ENCODE measurements at places on chromosomes 7 and 10.

GRCh38 chr7:84654273-84654672 lies 459.7 kb upstream of the SEMA3A start:
- no peak for DNase-seq

DNA sequence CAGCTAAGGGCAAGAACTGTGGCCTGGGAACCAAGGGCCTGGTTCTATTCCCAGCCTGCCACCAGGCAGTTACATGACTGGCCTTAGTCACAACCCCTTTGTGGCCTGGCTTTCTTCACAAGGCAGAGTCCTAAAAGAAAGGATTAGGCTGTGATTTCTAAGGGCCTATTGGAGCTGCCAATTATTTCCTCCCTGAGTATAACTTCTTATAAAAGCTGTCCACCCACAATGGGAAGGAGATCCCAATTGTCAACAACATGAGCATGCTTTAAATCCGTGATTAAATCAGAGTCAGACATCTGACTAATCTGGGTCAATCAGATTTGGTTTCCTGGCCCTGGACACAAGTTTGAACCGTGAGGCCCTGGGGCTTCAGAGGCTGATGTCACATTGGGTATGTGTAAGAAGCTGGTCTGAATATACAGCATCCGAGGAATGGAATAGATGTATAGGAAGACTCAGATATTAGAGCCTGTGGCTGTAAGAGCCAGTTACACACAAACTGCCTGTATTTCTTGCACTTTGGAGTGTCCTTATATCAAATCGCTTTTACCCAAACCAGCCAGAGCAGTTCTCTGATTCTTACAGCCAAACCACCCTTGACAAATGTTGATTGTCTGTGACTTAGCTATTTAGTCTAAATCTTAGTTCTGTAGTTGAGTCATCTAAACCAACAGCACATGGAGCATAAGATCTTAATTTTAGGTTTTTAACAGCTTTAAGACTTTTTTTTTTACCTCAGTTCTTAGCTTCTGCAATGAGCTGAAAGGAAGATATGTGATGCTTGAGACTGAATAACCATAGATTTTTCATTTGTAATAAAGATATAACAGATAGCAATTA lies 61.3 kb downstream of the ABCB4 start:
- no peak for DNase-seq

- no peak for DNase-seq
These were observed 1.3 kb upstream of the GRK5 start for GRCh38 chr10:119205894-119206602.

- peak; percentile 95 for DNase-seq
These were observed at the start of the genes ECD and FAM149B1 for GRCh38 chr10:73167783-73168464. Gene ECD (minus strand): TSS chr10:73168008. CDS start chr10:73163937, 4,071 bp downstream. Gene FAM149B1 (plus strand): TSS chr10:73168119. CDS start chr10:73168340, 221 bp downstream.

- no peak for DNase-seq
These were observed 151.3 kb downstream of the NEBL start for GRCh38 chr10:20745556-20746375.

DNA sequence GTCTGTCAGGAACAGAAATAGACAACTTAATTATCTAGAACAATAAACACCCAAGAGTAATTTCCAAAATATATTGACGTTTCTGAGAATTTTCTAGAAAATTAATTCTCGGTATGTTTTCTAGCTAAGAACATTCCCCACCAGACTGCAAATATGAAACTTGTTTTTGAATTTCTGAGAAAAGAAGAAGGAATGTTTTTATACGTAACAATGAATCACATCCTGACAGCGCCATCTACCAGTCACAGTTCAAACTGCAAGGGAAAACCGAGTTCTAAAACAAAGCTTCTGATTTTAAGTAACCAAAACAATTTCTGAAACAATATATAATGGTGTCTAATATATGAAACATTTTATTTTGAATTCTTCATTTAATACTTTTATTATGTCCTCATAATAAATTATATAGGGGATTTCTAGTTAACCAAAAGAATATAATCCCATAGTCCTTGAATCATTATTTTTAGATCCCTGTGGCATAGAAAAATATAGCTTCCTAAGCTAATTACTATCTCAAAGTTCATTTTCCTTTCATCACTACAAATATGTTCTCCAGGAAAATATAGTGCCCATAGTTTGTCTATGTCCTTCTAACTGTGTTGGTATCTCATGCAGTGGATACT lies 34.5 kb upstream of the MEOX2 start:
- peak; percentile 8 for DNase-seq

DNA sequence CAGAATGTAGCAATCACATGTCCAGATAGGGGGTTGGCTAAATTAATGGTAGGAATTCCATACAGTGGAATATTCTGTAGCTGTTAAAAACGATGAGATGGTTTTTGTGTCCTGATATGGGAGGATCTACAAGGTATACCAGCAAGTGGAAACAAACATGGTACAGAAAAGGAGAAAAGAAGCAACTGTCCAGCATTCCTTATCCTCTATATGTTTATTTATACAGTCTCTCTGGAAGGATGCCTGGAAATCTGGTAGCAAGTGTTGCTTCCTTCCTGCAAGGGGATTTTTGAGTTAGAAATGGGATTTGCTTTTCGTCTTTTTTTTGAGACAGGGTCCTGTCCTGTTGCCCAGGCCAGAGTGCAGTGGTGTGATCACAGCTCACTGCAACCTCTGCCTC lies 19.3 kb downstream of the IL15RA start:
- no peak for DNase-seq

DNA sequence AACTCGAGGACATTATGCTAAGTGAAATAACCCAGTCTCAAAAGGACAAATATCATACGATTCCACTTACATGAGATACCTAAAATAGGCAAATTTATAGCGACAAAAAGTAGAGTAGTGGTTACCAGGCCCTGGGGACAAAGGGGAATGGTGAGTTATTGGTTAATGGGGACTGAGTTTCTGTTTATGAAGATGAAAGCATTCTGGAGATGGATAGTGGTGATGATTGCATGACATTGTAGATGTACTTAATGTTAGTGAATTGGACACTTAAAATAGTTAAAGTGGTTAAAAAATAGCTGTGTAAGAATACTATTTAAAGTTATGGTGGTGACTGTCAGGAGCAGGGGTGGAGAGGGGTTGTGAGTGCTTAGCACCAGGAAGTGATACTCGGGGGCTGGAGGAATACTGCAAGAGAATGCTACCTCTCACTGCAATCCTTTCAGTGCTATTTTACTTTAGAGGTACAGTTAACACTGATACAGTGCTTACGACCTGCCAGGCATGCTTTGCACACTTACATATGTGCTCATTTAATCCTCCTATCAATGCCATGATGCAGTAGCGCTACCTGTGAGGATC lies 16.7 kb upstream of the TEX36 start:
- no peak for DNase-seq

DNA sequence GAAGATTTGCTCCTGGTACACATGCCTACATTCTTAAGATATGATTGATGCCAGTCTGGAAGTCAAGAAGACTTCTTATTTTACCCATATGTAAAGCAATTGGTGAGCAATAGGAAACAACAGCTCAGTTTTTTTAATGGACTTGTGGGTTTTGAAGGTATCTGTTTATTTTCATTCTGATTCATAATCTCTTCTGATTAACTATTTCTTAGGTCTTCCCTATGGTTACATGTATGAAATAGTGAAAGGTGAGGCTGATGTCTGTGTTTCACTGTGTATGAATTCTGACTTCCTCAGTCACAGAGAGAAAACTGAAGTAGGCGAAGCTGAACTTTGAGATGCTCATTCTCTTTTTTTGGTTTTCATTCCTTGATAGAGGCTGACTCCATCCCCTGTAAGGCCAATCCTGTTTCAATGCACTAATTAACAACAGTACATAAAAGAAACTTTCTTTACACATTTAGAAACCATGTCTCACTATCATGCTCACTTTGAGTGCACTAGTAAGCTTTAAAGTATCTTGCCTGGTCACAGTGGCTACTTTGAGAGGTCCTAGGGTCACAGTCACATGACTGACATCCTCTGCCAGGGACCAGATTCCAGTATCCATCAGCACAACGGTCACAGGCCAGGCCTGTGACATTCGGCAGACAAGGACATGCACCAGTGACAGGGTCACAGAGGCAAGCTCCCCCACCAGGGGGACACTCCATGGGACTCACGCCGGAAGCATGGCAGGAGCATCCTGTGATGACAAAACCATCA lies 59.5 kb upstream of the LAMB1 start:
- DNase-seq = no peak

GRCh38 chr7:155739538-155740143 lies 72.6 kb downstream of the SHH start:
- no peak for DNase-seq

- no peak for DNase-seq
These were observed 132.6 kb downstream of the GNAT3 start for GRCh38 chr7:80379034-80379982.

DNA sequence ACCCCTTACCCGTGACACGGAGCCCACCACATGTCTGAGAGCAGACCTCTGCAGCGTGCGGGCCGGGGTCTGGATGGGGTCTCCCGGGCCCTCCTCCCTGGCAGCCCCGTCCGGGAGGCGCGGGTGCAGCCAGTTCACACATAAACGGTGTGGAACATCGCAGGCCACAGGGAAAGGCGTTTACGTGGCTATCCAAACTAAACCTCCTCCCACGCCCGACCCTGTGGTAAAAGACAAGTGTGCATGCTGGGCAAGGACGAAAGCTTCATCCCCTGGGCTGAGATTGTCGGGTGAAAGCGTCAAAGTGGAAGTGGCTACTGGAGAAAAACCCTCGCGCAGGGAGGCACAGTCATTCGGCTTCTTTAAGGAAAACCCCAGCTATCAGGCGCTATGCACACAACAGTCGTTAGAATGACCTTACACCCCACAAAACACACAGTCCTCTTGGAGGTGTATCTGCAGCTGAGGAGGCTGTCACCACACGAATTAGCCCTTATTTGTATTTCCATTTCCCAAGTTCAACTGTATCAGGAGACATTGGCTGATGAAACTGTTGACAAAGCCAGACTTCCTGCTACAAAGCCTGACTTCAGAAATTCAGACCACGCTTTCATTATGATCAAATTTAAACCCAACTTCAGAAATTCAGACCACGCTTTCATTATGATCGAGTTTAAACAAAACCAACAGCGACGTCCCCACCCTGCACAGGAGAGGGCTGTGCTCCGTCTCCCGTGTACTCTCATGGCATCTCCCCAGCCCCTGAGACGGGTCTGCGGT lies 15.3 kb downstream of the GPER1 start:
- no peak for DNase-seq

DNA sequence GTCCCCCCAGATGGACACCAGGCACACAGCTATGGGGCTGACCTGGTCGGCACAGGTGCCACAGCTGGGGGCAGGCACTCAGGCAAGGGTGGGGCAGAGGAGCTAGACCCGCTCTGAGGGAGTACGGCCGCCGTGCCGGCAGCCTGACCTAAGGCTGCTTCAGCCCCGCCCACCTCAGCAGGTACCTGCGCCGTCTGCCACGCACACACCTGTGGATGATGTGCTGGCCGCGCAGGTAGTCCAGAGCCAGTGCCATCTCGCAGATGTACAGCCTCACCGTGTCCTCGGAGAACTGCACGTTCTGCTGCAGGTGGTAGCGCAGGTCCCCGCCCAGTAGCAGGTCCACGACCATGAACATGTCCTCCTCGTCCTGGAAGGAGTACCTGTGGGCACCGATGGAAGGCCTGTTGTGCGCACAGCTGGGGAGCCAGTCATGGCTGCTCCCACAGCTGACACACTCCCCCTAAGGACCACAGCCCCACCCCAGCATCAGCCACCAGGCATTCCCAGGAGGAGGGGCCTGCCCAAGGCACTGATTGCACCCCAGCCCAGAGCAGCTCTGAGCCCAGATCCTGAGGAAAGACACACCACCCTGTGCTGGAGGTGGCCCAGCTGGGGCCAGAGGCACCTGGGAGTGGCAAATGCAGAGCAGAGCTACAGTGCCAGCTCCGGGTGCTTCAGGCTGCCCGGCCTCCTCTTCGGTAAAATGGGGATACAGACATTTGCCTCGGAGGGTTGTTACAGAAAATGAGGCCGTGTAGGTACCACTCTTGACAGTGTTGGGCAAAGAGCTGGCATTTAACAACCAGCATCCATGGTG lies 40.0 kb downstream of the DPYSL4 start:
- no peak for DNase-seq

GRCh38 chr7:106199813-106200364 lies 84.9 kb downstream of the NAMPT start:
- DNase-seq = no peak

DNA sequence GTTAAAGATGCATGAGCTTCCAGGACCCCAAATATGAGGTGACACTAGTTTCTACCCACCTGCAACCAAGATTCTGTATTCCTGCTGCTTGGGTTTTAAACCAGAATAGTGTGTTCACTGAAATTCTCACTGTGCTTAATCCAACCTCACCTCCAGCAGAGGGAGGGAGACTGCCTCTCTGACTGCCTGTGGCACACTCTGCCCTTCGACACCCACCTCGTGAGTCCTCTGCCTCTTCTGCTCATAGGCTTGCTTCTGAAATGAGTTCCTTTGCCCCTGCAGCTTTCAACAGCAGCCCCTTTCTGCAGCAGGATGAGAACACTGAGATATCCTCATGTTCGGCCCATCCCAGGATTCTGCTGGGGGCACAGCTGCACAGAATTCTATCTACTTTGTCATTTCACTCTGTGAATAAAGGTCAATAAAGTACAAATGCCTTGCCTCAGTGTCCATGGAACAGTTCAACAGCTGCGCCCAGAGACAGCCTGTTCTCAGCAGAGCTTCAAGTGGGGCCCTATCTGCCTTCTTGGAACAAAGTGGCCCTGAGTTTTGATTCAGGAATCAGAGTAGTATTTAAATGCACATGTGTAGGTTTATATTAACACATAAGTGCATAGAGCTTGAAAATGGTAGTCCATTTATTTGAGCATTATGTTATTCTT lies 632.5 kb downstream of the TNS3 start:
- no peak for DNase-seq

GRCh38 chr7:155284496-155285274 lies 13.0 kb upstream of the INSIG1 start:
- no peak for DNase-seq

GRCh38 chr10:13867822-13868221 lies 281.1 kb downstream of the PRPF18 start:
- DNase-seq = no peak

DNA sequence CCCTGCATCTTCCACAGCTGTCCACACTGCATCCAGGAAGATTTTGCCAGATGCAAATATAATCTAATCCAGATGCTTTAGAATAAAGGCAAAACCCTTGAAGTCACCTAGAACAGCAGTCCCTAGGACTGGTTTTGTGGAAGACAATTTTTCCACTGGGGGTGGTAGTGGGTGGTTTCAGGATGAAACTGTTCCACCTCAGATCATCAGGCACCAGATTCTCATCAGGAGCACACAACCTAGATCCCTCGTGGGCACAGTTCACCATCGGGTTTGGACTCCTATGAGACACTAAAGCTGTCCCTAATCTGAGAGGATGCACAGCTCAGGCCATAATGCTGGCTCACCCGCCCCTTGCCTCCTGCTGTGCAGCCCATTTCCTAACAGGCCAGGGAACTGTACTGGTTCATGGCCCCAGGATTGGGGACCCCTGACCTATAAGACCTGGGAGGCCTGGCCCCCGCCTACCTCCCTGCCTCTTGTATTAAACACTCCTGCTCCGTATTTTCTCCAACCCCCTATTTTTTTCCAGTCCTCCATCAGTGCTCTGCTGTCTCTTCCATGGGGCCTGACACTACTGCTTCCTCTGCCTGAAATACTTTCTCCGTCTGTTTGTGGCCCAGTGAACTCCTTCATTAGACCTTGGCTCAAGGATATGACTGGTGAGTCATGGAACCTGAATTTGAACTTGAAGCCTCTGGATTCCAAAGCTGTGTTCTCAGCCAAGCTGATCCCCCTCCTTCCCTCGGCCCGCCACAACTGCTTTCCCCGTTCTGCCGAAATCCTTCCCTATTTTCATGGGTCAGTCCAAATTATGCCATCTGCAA lies 79.9 kb upstream of the RHEB start:
- DNase-seq = no peak

- no peak for DNase-seq
These were observed 236.1 kb downstream of the BUB3 start for GRCh38 chr10:123390332-123390731.

GRCh38 chr7:137462074-137462715 lies 118.7 kb upstream of the PTN start:
- DNase-seq = no peak
